ENCODE measurements at places on chromosomes 1 and 21.

GRCh38 chr1:175373786-175374623 is 181.4 kb upstream of the KIAA0040 start:
- no peak for DNase-seq

- DNase-seq = no peak
Observed at GRCh38 chr1:175204330-175204729, 11.8 kb upstream of the KIAA0040 start.

DNA sequence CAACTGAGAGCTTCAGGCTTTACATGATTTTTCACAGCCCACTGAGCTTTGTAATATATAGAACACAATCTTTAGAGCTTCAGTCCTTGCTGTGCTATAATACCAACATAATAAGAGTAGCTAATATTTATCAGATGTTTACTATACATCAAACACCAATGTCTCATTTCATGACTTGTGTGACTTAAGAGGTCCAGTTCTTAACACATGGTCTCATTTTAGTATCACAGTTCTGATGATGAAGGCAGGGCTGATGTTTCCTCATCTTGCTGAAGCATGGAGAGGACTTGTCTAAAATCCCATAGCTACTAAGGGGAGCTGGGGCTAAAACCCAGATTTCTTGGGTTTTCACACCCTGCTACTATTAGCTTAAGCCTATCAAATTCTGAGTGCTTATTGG is 5.5 kb downstream of the MTR start:
- DNase-seq = no peak

DNA sequence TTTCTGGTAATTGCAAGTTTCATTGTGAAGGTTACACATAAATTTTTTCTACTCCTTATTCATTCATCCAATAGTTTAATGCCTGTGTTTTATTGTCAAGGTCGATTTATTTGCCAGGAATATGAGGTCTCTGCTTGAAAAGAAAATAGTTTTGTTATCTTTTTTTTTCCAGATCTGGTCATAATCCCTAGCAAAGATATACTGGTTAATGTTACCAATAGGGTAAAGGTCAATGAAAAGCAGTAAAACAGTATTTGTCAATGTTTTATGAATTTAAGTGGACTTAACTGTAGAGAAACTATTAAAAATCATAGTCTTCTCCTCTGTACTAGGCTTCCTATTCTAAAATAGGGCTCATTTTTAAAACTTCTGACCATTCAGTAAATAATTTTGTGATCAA is 8.1 kb upstream of the FMO3 start:
- no peak for DNase-seq

DNA sequence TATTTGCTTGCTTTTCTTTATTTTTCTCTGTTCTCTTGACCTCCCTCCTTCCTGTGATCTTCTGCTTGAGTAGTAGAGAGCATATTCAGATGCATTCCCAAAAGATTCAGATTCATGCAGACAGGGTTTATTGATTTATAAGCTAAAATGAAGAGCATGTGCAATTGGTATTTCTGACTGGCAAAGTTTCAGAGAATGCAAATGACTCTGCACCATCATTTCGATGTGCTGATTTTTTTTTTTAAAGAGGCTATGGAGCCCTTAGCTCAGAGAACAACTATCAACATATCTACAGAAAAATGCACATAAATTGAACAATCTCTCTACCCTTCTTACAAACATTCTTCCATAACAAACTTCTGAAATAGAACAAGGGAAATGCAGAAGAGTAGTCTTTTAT is 312.0 kb downstream of the VAV3 start:
- DNase-seq = no peak

DNA sequence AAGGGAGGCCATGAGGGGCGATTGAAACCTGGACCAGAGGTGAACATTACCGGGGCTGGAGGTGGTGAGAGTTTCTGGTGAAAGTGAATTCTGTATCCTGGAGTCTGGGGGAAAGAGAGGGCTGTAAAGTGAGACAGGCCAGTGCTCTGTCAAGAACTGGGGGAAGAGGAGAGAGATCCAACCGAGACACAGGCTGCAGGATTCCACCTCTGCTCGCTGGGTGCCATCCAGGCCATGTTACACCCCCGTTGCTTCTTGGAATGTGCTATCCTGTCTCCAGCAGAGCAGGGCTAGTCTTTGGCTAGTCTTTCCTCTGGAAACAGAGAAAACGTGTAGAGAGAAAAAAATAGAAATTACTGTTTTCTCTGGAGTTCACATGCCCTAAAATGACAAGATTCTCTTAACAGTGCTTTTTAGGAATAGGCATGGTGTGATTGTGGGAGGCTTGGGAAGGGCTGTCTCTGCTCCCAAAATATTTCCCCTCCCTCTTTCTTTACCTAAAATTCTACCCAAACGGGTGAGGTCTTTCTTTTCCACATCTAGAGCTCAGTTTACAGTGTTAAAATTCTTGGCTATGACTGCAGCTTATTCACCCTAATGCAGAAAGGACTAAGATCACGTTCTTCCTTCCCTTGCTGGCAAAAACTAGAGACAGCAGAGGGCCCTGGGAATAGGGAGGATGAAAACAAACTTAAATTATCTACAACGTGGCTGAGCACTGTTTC is 16.5 kb upstream of the OVAAL start:
- DNase-seq = no peak

All from left cardiac atrium (tissue), 4 donors.